ENCODE measurements at places on chromosomes 3 and 15. TPM values are rescaled to one million over a fixed set of nuclear protein-coding genes. Genes with fewer than 3 reads are reported as not detected.

TNNC1 gene
- 10.4 TPM for total RNA-seq

ZBBX gene
- 0.26 TPM for total RNA-seq

CAMK2N2 gene
- 1.6 TPM for total RNA-seq

ACTC1 gene
- total RNA-seq, result 1.6 TPM

SSUH2 gene
- total RNA-seq, result 0.33 TPM

PRICKLE2 gene
- total RNA-seq, result 41.5 TPM

SLC15A2 gene
- total RNA-seq, result 2.3 TPM

DNA sequence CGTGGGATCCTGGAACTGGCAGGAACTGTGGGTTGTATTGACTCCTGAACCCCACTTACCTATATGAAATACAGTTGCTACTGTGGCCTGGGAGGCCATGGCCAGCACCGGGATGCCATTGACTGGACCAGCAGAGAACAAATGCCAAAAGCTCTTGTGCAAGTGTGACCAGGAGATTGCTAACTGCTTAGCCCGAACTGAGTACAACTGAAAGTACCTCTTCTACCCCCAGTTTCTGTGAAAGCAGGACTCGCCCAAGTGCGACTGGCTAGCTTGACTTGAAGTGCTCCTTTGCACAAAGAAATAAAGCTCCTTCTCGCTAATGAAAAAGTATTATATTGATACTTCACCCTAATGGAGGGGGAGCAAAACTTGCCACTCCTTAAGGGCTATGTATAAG is 101.3 kb upstream of the ATP11B start:
- H3K36me3 ChIP-seq, result no peaks in the 10 kb centered on the region
- H3K27me3 ChIP-seq, result no peaks in the 10 kb centered on the region
- no peak overlapping the region for H3K27ac ChIP-seq
- H3K4me1 ChIP-seq, result no peaks in the 10 kb centered on the region
- H3K4me3 ChIP-seq, result no peak overlapping the region
- no peak for DNase-seq

DNA sequence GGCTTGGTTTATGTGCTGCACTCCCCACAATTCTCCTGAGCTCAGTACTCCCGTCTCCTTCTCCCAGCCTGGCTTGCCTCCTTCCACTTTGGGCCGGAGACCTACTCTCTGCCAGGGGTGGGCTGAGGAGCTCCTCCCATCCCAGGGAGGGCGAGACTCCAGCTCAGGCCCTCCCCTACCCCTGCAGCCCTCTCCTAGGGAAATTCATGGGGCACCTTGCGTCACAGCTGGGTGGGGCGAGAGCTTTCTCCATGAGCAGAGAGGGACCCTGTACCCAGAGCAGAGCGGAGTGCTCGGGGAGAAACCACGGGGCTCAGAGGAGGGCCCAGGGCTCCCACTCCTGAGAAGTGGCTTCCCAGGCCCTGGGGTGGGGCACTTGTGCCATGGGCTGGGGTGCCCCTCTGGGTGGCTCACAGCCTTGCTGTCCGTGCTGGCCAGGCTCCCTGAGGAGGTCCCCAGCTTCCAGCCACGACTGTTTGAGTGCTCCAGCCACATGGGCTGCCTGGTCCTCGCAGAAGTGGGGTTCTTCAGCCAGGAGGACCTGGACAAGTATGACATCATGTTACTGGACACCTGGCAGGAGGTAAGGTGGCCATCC is 13.3 kb downstream of the VILL start:
- H3K27me3 ChIP-seq, result no peaks in the 10 kb centered on the region
- peaks cover 51% of the 10 kb centered on the region for H3K4me1 ChIP-seq
- H3K4me3 ChIP-seq, result no peak overlapping the region
- peak overlapping the region; percentile 86 for H3K27ac ChIP-seq
- no peak for DNase-seq
- H3K36me3 ChIP-seq, result no peaks in the 10 kb centered on the region

DNA sequence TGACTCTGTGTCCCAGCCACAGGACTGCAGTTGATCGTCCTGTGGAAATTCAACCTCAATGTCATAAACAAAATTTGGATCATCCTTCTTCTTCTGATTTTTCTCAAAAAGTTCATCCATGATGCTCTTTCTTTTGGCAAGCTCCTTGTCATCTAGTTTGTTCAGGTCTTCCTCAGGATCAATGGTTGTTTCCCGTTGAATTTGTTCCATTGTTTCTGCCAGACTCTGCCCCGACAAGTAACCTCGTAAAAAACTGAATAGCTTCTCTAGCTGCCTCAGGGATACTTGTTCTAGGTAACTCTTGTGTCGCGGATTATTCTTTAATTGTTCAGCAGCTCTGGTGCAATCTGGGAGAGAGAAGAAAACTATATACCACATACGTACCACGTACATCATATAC is 4.5 kb downstream of the CEP19 start:
- no peak overlapping the region for H3K27ac ChIP-seq
- no peaks in the 10 kb centered on the region for H3K36me3 ChIP-seq
- peaks cover 7% of the 10 kb centered on the region for H3K4me1 ChIP-seq
- H3K27me3 ChIP-seq, result no peaks in the 10 kb centered on the region

- no peaks in the 10 kb centered on the region for H3K36me3 ChIP-seq
- H3K27me3 ChIP-seq, result no peaks in the 10 kb centered on the region
- no peak overlapping the region for H3K4me3 ChIP-seq
- H3K4me1 ChIP-seq, result no peaks in the 10 kb centered on the region
These were observed 38.1 kb downstream of the FSIP1 start for GRCh38 chr15:39744334-39745103.

DNA sequence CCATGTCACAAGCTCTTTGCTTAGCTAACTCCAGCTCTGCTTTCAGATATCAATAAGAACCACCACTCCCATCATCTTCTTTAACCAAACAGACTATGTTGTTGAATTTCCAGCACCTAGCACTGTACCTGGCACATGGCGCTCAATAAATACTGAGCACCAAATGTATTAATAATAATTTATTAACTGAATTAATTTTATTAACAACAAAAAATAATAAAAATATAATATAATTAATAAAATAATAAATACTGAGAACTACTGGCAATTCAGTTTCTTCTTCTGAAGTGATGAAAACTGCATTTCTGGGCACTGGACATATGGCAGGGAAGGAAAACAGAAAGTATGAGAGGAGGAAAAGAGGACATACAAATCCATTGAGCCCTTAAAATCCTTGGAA is 263.9 kb downstream of the ZMAT3 start:
- no peak overlapping the region for H3K4me3 ChIP-seq
- no peak for DNase-seq
- H3K27me3 ChIP-seq, result no peaks in the 10 kb centered on the region
- no peak overlapping the region for H3K27ac ChIP-seq
- no peaks in the 10 kb centered on the region for H3K36me3 ChIP-seq

- no peaks in the 10 kb centered on the region for H3K4me1 ChIP-seq
- DNase-seq, result no peak
- peaks cover 3% of the 10 kb centered on the region for H3K36me3 ChIP-seq
- no peak overlapping the region for H3K27ac ChIP-seq
- no peaks in the 10 kb centered on the region for H3K27me3 ChIP-seq
These were observed 56.8 kb downstream of the PXYLP1 start for GRCh38 chr3:141288336-141288990.

DNA sequence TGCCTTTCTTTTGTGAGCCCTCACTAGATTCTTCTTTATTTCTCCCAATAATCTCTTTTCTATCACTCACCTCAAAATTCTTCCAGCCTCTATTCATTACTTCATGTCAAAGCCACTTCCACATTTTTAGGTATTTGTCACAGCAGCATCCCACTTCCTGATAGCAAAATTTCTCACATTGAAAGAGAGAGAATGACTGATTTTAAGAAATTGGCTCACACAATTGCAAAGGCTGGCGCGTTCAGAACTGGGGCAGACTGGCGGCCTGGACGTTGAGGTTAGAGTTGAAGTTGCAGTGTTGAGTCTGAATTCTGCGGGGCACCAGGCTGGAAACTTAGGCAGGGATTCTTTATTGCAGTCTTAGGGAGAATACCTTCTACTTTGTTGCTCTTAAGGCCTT is 117.9 kb downstream of the LRRC28 start:
- no peak overlapping the region for H3K4me3 ChIP-seq
- no peak for DNase-seq
- H3K4me1 ChIP-seq, result no peaks in the 10 kb centered on the region
- no peak overlapping the region for H3K27ac ChIP-seq
- no peaks in the 10 kb centered on the region for H3K27me3 ChIP-seq

- H3K36me3 ChIP-seq, result no peaks in the 10 kb centered on the region
- H3K27me3 ChIP-seq, result no peaks in the 10 kb centered on the region
- H3K4me3 ChIP-seq, result no peak overlapping the region
- H3K27ac ChIP-seq, result no peak overlapping the region
- DNase-seq, result no peak
These were observed 14.0 kb downstream of the RCN2 start for GRCh38 chr15:76945494-76946093.

- H3K27ac ChIP-seq, result no peak overlapping the region
- no peak overlapping the region for H3K4me3 ChIP-seq
These were observed 25.8 kb downstream of the USP3 start for GRCh38 chr15:63530235-63530634.

- no peak overlapping the region for H3K4me3 ChIP-seq
- H3K36me3 ChIP-seq, result no peaks in the 10 kb centered on the region
- no peaks in the 10 kb centered on the region for H3K27me3 ChIP-seq
- no peak overlapping the region for H3K27ac ChIP-seq
These were observed 456.3 kb upstream of the KCNMB2 start for GRCh38 chr3:178079966-178080365.

- H3K27me3 ChIP-seq, result no peaks in the 10 kb centered on the region
- DNase-seq, result no peak
- no peak overlapping the region for H3K27ac ChIP-seq
- H3K36me3 ChIP-seq, result no peaks in the 10 kb centered on the region
- no peak overlapping the region for H3K4me3 ChIP-seq
These were observed 647.2 kb upstream of the BCHE start for GRCh38 chr3:166484470-166484869.

DNA sequence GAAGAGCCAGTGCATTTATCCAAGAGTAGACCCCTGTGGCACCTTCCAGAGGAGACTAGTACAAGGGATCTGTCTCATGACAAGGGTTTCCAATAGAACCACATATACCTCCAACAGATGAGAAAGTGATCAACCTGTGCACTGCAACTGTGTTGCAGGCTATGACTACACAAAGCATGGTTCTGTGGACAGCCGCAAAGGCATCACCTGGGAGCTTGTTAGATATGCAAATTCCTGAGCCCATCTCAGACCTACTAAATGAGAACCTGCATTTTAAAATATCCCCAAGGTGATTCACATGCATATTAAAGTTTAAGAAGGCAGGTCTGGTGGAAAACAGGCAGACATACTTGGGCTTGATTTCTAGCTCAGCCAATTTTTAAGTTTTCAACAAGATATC is 368.7 kb downstream of the FOXP1 start:
- DNase-seq, result no peak
- no peaks in the 10 kb centered on the region for H3K36me3 ChIP-seq
- H3K27ac ChIP-seq, result no peak overlapping the region
- peaks cover 14% of the 10 kb centered on the region for H3K4me1 ChIP-seq

GRCh38 chr3:79418855-79419621 is 348.8 kb downstream of the ROBO1 start:
- no peaks in the 10 kb centered on the region for H3K27me3 ChIP-seq
- peak; percentile 2 for DNase-seq
- no peak overlapping the region for H3K4me3 ChIP-seq
- no peaks in the 10 kb centered on the region for H3K4me1 ChIP-seq
- H3K36me3 ChIP-seq, result no peaks in the 10 kb centered on the region

GRCh38 chr15:33639051-33639450 is 328.3 kb downstream of the RYR3 start:
- no peaks in the 10 kb centered on the region for H3K36me3 ChIP-seq
- no peaks in the 10 kb centered on the region for H3K27me3 ChIP-seq
- no peak overlapping the region for H3K27ac ChIP-seq
- DNase-seq, result no peak
- H3K4me3 ChIP-seq, result no peak overlapping the region

DNA sequence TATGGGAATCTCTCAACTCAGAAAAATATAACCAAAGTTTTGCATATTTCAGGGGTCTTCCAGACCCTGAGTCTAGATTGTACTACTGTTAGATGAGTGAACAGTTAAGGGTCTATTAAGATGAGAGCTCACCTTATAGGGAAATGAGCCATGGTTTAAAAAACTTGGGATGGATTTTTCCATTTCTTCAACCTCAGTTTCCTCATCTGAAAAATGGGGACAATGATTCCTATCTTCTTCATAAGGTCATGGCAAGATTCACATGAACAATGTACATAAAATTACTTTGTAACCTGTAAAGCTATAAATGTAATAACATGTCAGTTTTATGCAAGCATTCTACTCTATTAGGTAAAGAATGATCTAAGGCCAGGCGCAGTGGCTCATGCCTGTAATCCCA is 28.7 kb downstream of the NPTN start:
- peaks cover 54% of the 10 kb centered on the region for H3K4me1 ChIP-seq
- H3K4me3 ChIP-seq, result no peak overlapping the region
- H3K36me3 ChIP-seq, result no peaks in the 10 kb centered on the region
- no peaks in the 10 kb centered on the region for H3K27me3 ChIP-seq
- no peak for DNase-seq
- no peak overlapping the region for H3K27ac ChIP-seq

DNA sequence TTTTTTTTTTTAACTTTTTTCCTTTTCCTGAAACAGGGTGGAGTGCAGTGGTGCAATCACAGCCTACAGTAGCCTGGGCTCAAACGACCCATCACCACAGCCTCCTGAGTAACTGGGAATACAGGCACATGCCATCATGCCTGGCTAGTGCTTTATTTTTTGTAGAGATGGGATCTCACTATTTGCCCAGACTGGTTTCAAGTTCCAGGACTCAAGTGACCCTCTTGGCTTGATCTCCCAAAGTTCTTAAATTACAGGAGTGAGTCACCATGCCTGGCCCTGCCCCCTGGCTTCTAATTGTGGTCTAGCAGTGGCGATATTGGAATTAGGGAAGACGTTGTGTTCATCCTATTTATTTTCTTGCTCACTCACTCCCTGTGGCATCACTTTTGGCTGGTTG is 1138.4 kb downstream of the SI start:
- H3K4me1 ChIP-seq, result no peaks in the 10 kb centered on the region
- DNase-seq, result no peak
- H3K36me3 ChIP-seq, result no peaks in the 10 kb centered on the region
- H3K27ac ChIP-seq, result no peak overlapping the region
- H3K4me3 ChIP-seq, result no peak overlapping the region

GRCh38 chr3:194300936-194301335 is 50.2 kb downstream of the CPN2 start:
- H3K4me3 ChIP-seq, result no peak overlapping the region
- no peaks in the 10 kb centered on the region for H3K36me3 ChIP-seq
- H3K4me1 ChIP-seq, result peaks cover 25% of the 10 kb centered on the region
- no peak for DNase-seq
- H3K27ac ChIP-seq, result no peak overlapping the region
- H3K27me3 ChIP-seq, result no peaks in the 10 kb centered on the region

GRCh38 chr3:152069871-152070270 is 196.4 kb downstream of the SUCNR1 start:
- no peak for DNase-seq
- H3K4me1 ChIP-seq, result no peaks in the 10 kb centered on the region
- H3K27ac ChIP-seq, result no peak overlapping the region
